ENCODE measurements at places on chromosomes 5 and 9.

- no peak for DNase-seq
Measured at GRCh38 chr9:136117916-136118319, 757 bp downstream of the TMEM250 start.

- no peak for DNase-seq
Measured at GRCh38 chr9:110592044-110592830, 12.7 kb upstream of the SVEP1 start.

DNA sequence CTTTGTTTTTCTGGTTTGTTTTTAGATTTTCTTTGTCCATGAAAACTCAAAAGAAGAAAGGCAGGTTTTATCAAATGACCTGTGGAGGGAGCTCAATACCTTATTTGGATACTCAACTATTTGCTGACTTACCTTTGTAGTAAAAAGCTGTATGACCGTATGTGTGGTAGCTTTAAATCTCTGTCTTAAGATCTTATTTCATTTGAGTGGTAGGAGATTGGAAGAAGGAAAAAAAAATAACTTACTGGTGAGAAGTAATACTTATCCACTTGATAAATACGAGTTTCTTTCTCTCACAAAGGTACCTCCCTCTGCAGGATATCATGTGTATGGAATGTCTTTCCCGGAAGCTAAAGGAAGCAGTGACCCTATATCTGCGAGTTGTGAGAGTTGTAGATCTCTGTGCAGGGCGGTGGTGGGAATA lies 15.0 kb downstream of the FBXO38 start:
- no peak for DNase-seq

- DNase-seq = no peak
Measured at GRCh38 chr9:137438591-137439157, 2.5 kb downstream of the ENTPD8 start.
